ENCODE measurements at places on chromosomes 4 and X.

DNA sequence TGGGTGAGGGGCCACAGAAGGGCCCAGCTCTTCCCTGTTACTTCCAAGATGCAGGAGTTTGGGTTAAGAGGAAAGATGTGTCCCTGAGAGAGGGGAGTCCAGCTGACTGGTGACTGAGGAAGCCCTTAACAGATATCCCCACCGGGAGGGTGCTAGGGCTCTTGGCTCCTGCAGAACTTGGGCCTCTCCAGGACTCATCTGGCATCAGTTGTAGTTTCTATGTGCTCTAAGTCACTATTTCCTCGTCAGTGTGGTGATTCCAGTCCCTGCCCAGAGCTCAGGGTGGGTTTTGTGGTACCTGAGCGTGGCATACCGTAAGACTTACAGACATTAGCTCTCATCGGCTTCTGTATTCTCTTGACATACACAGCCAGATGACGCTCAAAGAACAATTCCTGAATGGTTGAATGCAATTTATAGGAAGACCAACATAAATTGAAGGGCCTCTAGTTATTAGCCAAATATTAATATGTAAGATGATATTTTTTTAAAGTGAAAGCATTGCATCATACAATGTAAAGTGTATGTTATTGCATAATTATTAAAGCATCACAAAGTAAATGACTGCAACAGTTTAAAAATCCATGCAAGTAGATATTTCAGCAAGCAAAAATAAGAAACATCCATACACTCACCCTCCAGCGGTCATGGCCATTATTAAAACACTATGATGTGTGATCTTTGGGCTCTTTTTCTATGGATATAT is 195.5 kb downstream of the PTTG2 start:
- DNase-seq = no peak

DNA sequence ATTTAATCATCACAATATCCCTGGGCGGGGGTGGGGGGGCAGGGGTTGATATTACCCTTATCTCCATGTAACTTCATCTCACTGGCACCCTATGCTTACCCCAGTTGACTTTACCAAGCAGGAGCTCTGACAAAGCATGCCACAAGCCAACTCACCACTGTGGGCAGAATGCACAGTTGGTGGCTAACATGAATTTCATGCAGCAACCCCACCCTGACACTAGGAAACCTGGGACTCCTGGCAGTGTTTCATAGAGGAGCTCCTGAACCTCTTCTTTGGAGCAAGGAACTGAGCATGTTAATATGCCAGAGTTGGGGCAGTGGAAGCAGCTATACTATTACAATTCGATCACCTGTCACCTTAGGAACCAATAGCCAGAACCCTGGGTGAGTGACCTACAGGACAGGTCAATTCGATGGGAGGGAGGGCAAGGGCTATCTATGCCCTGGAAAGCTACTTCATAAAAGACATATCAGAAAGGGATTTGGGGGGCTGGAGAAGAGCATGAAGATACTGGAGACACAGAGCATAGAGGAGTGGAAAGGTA is 97.2 kb upstream of the ACSL4 start:
- no peak for DNase-seq

DNA sequence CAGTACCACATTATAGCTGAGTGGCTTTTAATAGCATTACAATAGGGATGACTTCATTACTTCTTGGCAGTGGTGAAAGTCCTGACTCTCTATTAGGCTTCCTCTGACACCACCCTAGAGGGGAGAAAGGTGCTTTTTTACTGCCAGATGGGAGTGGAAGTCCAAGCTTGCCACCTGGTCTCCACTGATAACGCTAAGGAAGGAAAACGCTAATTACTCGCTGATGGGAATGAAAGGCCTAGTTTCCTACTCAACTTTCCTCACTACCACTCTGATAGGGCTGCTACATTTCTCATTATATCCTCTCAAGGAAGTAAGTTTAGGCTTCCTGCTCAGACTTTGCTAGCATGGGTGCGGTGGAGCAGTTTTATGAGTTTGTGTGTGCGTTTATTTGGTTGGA is 62.3 kb upstream of the PAGE3 start:
- DNase-seq = no peak

DNA sequence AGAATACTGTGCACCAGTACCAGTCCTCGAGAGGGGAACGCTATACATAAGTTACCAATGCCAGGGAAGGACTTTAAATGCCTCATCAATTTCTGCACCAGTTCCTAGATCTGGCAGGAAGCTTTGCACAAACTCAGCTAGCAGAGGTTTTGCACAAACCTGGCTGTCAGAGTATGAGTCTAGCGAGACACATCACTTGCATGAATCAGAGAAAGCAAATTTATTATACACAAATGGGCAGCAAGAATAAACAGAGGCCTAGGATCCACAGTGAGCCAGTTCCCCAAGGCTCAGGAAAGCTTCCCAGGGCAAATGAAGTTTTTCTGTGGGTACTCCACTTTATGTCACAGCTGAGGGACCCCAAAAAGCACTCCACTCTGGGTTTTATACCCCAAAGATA is 523.5 kb downstream of the CFAP47 start:
- no peak for DNase-seq

- DNase-seq = no peak
Measured at GRCh38 chr4:31183256-31183655, 463.1 kb downstream of the PCDH7 start.

GRCh38 chr4:165922747-165923146 is 49.7 kb downstream of the TLL1 start:
- no peak for DNase-seq

GRCh38 chr4:144288011-144288903 is 147.7 kb upstream of the GYPA start:
- no peak for DNase-seq

GRCh38 chr4:114497116-114497515 is 101.5 kb upstream of the UGT8 start:
- no peak for DNase-seq

GRCh38 chrX:41339148-41339547 is 5.2 kb downstream of the DDX3X start:
- DNase-seq = no peak

GRCh38 chr4:104064646-104065577 is 345.1 kb upstream of the TACR3 start:
- DNase-seq = peak; percentile 29

DNA sequence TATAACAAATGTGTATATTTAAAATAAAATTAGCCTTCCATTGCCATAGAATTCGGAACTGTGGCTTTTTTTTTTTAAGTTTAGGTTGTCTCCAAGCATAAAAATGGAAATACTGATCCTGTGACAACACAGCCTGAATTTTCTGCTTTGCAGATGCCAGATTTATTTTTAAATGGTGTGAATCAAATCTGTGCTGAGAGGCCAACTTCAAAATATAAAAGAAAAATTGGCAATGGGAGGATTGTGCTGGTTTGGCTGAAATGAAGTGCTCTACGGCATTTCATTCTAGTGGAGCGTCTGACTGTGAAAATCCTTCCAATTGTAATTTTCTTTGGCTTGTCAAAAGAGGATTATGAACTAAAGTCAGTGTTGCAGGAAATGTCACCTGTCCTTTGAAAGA is 580.3 kb upstream of the ZFP42 start:
- no peak for DNase-seq

DNA sequence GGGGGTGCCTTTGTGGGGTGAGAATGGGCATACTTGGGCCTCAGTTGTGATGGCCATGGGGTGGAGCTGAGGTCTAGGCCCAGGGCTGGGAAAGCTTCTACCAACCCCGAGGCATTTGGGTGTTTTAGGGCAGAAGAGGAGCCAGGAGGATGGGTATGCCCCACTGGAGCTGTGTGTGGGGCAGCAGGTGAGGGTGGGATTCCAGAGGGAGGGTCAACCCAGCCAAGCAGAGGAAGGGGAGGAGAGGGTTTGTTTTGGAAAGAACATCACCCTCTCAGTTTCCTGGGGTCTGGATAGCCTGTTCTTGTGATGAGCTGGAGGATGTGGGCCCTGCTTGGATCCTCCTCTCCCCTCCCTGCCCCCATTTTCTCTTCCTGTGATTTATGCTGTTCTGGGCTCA is 620 bp downstream of the IL9R start:
- no peak for DNase-seq

GRCh38 chr4:120083152-120083551 is 16.5 kb upstream of the MAD2L1 start:
- no peak for DNase-seq

- DNase-seq = no peak
Measured at GRCh38 chr4:39337841-39338240, 28.3 kb downstream of the RFC1 start.

- DNase-seq = no peak
Measured at GRCh38 chrX:139811942-139812629, 104.1 kb upstream of the MCF2 start.

- peak; percentile 51 for DNase-seq
Measured at GRCh38 chr4:147371661-147372060, 109.2 kb upstream of the EDNRA start.

GRCh38 chr4:106365613-106366012 is 3.0 kb downstream of the GIMD1 start:
- DNase-seq = peak; percentile 11

DNA sequence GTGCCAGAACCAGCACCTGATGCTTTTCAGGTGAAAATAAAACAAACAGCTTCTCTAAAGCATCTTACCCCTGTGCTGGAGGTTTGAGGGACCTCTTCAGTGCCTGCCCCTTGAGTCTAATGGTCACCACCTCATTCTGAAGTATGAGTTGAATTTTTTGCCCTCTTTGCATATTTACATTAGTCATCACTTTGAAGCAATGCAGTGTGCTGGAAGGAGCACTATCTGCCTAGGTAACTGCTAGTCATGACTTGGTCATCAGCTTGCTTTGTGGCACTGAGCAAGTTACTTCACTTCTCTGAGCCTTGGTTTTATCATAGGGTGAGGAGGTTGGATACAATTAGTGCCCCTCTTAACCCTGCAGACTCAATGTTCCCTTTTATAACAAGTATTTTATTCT is 44.9 kb downstream of the SPATA18 start:
- DNase-seq = no peak
